ENCODE measurements at places on chromosomes 13 and 19.

- DNase-seq, result peak; percentile 66
Measured at GRCh38 chr19:8571006-8571411, 6.2 kb downstream of the MYO1F start.

DNA sequence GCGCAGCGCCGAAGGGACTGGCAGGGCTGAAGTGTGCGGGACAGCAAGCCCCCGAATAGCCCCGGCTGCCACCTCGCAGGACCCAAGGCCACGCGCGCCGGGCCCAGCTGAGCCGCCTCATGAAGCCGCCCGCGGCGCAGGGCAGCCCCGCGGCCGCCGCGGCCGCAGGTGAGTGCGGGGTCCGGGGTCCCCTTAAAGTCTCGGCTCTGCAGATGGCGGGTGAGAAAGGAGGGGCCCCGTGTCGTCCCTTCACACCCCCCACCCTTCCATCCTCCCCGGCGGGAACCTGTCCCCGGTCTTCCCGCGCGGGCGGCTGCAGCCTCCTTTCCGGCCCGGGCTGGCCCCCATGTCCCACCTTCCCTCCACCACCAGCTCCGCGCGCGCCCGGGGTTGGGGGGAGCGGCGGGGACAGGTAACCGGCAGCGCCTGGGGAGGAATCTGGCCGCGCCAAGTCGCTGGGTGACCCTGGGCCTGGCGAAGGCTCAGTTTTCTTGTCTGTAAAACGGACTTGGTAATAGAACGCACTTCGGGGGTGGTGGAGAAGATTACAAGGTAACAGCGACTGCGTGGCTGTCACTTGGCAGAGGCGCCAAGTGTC, 338 bp downstream of the RGCC start:
- DNase-seq, result no peak

DNA sequence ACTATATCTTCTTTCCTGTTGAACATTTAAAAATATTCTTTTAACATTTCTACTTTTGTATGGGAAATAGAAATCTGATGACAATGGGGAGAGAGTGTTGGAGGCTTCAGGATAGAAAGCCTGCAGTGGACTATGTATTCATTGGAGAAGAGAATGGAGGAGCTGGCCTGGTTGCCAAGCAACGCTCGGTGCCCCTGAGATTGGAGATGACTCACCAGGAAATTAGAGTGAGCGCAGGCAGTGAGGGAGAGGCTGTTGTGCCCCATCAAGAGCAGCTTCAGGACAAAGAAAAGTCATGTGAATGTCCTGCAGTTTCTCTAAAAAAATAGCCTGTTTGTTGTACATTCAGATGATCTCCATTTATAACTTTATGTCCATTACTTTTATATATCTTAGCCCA, 48.7 kb upstream of the ZNF835 start:
- DNase-seq, result no peak

GRCh38 chr19:38850436-38850975, 720 bp upstream of the HNRNPL start:
- no peak for DNase-seq

- DNase-seq, result peak; percentile 49
Measured at GRCh38 chr19:51375504-51376221, 3.2 kb upstream of the NKG7 start.

DNA sequence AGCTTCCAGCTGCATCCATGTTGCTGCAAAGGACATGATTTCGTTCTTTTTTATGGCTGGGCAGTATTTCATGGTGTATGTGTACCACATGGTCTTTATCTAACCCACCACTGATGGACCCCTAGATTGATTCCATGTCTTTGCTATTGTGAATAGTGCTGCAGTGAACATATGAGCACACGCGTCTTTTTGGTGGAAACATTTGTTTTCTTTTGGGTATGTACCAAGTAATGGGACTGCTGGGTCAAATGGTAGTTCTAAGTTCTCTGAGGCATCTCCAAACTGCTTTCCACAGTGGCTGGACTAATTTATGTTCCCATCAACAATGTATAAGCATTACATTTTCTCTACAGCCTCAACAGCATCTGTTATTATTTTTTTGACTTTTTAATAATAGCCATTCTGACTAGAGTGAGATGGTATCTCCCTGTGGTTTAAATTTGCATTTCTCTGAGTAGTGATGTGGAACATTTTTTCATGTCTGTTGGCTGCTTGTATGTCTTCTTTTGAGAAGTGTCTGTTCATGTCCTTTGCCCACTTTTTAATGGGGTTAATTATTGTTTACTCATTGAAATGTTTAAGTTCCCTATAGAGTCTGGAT, 6.8 kb upstream of the UBE2L5 start:
- no peak for DNase-seq

DNA sequence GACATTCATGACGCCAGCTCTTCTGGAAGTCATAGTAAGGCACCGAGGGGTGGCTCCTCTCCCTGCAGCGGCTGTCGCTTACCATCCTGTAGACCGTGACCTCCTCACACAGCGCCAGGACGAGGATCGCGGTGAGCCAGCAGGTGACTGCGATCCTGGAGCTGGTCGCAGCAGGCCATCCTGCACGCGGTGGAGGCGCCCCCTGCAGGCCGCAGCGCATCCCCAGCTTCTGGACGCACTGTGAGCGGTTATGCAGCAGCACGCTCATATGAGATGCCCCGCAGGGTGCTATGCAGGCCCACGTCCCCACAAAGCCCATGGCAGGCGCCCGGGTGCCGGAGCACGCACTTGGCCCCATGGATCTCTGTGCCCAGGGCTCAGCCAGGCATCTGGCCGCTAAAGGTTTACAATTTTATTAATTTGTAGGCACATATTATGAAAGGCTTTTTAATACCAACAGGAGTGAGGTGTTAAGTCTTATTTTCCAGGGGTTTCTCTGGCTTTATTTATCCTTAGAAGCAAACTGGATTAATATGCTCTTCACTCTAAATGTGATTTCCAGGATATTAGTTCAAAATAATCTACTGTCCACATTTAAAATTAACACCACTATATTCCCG, 35.6 kb upstream of the PSPC1 start:
- DNase-seq, result peak; percentile 24

GRCh38 chr19:32675720-32676185, at the start of gene RGS9BP:
RGS9BP (plus strand) TSS chr19:32675848; CDS start chr19:32676264, 416 bp downstream.
- peak; percentile 76 for DNase-seq

GRCh38 chr19:49342291-49342721, 7.1 kb downstream of the CD37 start:
- no peak for DNase-seq

- no peak for DNase-seq
Measured at GRCh38 chr19:33530842-33531241, 9.3 kb upstream of the PEPD start.

- no peak for DNase-seq
Measured at GRCh38 chr19:51111606-51112005, 3.4 kb upstream of the CTU1 start.

DNA sequence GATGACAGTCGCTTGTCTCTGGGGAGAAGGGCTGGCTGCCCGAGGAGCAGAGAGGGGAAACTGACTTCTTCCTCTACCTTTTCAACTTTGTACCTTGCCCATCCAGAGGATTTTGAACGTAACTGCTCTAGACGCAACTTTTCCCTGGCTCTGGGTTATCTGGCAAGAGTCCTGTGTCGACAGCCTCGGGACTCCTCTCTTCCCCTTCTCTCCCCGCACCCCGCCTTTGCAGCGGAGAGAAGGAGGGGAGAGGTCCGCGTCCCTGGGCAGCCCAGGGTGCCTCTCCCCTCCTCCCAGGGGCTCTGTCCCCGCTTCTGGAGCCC, 574 bp downstream of the SH3GL1 start:
- DNase-seq, result no peak

DNA sequence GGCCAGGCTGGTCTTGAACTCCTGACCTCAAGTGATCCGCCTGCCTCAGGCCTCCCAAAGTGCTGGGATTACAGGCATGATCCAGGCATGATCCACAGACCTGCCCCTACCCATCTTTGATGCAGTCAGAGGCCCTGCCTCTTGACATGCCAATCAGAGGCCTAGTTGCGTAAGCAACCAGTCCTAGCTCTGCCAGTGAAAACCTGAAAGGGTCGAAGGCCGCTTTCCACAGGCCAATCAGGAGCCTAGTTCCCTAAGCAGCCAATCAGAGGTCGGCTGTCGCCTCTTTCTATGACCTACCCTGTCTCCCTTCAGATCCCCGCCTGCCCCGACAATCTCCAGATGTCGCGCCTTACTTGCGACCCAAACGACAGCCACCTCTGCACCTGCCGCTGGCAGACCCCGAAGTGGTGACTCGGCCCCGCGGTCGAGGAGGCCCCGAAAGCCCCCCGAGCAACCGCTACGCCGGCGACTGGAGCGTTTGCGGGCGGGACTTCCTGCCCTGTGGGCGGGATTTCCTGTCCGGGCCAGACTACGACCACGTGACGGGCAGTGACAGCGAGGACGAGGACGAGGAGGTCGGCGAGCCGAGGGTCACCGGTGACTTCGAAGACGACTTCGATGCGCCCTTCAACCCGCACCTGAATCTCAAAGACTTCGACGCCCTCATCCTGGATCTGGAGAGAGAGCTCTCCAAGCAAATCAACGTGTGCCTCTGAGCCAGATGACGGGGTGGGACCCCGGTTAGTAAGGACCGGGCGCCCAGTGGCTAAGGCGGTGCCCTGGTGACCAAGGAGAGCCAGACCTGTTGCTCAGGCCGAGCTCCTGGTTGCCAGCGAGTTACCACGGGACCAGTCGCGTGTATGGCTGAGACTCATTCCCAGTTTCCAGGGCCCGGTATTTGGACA, 6.3 kb downstream of the SYDE1 start:
- DNase-seq, result no peak

DNA sequence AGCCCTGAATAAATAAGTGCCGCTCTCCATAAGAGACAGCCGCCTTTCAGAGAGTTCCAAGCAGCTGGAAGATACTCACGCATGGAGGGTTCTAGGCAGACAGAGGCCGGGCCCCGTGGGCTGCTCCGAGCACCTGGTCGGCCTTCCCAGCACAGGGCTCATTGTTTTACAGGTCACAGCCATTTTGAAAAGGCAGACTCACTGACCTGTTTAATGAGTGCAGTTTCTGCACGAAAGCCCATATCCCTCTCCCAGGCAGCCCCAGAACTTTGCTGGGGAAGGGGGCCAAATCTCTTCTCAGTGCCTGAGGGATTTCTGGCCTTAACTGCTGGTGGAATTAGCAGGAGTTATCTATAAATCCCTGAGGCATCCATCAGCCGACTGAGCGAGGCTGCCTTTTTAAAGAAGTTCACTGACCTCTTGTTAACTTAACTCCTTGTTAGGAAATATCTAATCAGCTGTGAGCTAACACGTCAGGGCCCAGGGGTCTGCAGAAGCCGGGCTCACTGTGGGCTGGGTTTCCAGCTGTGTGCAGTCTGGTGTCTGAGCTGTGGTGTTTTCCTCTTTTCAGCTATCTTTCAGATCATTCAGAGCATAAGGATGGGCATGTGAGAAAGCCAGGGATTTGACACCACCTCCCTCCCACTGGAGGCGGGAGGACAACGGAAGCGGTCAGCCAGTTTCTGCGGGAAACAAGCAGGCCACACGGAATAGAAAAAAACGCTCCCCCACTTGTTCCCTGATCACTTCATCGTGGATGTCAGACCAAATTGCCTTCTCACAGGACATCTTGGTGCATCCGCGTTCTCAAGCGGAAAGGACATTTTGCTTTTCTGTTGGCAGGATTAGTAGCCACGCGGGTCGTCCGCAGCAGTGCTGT, 23.3 kb downstream of the SERP2 start:
- DNase-seq, result no peak

DNA sequence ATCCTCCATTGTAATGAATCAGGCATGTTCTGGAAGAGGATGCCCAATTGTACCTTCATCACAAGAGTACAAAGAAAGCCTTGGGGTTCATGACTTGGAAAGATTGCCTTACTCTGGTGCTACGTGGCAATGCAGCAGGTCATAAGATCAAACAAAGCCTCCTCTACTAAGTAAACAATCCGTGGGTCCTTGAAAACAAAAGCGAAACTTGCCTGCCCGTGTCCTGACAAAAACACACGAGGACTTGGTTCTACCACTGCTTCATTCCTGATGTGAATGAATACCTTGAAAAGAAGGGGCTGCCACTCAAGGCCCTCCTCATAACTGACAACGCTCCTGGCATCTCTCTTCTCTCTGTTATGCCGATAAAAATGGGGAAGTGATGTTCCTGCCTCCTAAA, 18.9 kb downstream of the ZNF563 start:
- DNase-seq, result no peak

DNA sequence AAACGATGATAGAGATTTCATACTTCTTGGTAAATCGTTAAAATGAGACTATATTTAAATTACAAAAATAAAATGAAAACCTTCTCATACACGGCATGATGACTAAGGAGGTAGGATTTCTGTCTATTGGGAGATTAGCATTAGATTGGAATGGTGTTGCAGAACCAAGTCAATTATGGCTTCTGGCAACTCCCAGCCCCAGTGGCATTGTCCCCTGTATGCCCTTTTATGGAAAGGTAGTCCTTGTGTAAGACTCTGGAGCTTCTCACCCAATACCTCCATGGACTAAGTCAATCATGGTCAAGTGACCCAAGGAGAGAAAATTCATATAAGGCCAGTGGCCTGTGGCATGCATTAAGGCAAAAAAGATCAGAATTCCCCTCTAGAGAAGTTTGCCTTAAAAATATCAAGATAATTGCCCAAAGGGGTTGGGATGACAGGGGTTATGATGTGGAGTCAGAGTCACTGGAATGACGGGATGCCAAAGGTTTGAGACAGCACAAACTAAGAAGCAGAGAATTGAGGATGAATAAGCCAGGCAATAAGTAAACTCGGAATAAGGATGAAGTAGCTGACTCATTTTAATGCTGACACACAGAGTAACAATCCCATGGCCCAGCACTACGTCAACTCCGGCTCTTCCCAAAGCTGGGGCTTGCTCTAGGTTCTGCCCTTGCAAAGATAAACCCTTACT, 57.8 kb upstream of the POSTN start:
- DNase-seq, result no peak

GRCh38 chr19:15300533-15301197, 31.7 kb downstream of the BRD4 start:
- no peak for DNase-seq

DNA sequence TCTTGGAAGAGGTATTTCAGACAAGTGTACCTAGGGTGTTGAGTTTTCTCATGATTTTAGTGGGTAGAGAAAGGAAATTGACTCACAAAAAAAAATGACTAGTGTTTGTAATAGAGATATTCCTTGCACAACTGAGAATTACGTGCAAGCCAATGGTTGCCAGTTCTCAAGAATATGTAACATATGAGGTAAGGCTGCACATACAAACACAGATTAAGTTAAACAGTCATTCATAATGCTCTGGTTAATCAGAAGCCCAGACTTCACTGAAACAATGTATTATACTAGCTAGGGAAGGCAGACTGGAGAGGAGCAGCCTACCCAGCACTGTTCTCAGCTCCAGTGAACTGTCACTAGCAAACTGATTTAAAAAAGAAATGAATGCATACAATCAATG, 418.3 kb downstream of the DIAPH3 start:
- DNase-seq, result no peak

Data from CD4-positive, alpha-beta T cell treated with Interleukin-12 subunit alpha and Interleukin-12 subunit beta, for 1 hour (primary cell).